Stimulated activated CD8-positive, alpha-beta memory T cell treated with anti-CD3 and anti-CD28 coated beads, Interleukin-2, amount 100 ng/mL, for 1 hour (primary cell): ENCODE measurements at places on chromosomes 6 and 20.

DNA sequence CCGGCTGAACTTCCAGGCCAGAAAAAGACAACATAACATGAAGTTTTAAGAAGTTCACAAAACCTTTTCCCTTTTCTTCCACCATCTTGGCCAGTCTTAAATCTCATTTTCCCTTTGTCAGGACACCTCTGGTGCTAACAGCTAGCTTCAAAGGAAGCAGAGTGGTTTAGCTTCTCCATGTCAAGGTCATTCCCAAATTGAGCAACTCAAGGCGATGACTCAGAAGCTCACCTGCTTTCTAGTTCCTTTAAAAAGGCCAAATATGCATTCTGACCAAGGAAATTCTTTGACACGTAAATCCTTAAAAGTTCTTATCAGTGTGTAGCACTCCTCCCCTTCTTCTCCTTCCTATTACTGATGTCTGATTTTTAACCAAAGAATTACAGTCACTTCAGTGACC is 69.6 kb upstream of the VGLL2 start:
- DNase-seq: no peak

DNA sequence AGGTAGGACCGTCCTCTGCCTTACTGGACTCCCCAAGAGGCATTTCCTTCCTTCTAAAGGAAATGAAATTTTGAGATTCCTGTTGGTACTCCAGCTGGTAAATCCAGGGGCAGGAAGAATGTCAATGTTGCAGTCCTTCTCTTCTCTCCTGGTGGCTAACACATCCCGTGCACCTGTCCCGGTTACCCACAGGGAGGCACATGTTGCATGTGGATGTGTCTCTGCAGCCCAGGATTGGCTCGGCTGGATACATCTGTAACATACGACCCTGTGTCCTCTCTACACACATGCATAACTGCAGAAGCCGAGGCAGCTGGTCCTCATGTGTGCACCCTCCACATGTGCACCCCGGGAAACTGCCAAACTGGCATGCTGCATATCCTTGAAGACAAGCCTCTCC is 1.3 kb upstream of the LRFN2 start:
- no peak for DNase-seq

DNA sequence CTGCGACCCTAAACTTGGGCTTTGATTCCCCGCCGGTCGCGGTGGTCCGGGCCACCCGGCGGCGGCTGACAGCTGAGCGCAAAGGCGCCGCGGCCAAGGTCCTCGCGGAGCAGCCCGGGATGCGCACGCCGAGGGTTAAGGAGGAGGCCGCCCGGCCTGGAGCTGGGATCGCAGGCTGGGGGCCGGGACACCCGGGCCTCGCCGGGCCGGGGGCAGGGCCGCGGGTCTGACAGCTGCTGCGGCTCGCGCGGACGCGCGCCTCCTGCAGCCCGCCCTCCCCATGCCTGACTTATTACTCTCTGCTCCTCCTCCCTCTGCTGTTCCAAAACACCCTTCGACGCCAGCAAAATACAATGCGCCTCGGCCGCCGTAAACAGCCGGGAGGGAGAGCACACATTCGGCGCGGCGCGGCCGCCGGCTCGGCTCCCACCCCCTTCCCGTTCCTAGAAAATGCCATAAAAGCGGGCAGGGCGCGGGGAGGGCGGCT is 746 bp downstream of the BACH2 start:
- no peak for DNase-seq

GRCh38 chr6:170268216-170269129 is 22.4 kb downstream of the DLL1 start:
- DNase-seq: no peak

GRCh38 chr20:58374906-58375758 is 13.9 kb upstream of the VAPB start:
- no peak for DNase-seq

DNA sequence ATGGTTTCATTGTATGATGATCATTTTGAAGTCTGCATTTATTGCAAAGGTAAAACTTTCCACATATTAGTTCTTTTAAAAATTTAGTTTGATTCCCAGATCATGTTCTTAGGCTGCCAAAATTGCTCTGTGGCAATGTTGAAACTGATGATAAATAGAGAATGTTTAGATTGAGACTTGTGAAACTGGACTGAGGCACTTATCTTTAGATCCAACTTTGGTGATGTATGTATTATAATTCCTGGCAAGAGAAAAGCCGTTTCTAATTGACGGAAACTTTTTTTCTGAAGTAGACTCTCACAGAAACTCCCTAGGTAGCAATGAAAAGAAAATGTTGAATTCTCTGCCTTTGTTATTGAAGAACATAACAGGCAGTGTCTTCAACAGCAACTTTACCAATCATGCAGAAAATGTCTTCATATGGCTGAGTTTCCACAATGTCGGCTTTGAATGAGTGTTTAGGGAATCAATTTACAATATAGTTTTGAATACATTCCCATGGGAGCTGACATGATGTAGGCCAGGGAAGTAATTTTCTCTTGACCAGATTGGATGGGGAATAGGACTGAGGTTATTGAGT is 456.2 kb downstream of the CD109 start:
- no peak for DNase-seq

GRCh38 chr6:107658920-107659865 is 164.9 kb downstream of the SCML4 start:
- DNase-seq: no peak

- DNase-seq: no peak
These were observed 538.4 kb downstream of the HACE1 start for GRCh38 chr6:104321301-104321700.

DNA sequence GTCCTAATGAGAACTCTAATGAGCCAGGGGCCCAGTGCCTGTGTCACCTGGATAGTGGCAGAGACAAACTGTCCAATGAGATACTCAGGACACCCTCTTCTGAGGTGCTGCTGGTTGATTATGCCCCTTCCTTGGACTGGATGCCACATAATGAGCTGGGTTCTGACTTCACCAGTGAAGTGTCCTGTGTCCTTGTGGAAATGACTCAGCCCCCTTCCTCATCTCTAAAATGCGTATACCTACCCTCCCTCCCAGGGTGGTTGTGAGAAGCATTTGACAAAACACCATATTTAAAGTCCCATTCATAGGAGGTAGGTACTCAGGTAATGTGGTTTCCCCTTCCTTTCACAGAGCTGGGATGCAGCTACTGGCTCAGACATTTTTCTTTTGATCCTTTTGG is 28.4 kb upstream of the RNF24 start:
- DNase-seq: no peak

DNA sequence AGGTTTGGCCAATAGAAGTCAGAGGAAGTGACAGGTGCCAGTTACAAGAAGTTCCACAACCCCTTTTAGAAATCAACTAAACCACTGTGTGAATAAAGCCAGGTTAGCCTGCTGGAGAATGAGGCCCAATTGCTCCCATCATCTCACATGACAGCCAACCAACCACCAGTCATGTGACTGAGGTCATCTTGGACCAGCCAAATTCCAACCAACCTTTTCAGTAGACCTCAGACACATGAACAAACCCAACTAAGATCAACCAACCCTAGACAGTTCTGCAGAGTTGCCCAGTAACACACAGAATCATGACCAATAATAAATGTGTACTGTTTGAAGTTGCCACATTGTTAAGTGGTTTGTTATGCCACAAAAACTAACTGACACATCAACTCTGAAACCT is 44.6 kb upstream of the GGTLC1 start:
- DNase-seq: no peak

GRCh38 chr6:82246802-82247504 is 591 bp downstream of the IBTK start:
- no peak for DNase-seq

- no peak for DNase-seq
These were observed 11.9 kb upstream of the TGM3 start for GRCh38 chr20:2283706-2284423.

DNA sequence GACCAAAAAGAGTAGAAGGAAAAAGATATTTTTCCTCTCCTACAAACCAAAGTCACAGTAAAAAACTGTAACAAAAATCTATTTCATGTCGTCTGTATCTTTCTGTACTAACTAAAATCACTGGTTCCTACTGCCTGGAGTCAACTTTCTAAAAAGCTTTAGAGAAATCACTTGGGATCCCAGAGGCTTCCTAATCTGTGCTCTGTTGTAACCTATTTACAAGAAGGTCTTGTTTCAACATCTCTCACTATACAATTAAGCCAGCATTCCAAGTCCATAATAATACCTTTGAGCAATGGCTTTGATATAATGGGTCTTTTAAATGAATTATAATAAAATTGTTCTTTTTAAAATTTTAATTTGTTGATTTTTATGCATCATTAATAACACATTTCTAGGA is 20.4 kb downstream of the RAB23 start:
- DNase-seq: no peak

- no peak for DNase-seq
These were observed 1.4 kb downstream of the GLO1 start for GRCh38 chr6:38701551-38701950.

DNA sequence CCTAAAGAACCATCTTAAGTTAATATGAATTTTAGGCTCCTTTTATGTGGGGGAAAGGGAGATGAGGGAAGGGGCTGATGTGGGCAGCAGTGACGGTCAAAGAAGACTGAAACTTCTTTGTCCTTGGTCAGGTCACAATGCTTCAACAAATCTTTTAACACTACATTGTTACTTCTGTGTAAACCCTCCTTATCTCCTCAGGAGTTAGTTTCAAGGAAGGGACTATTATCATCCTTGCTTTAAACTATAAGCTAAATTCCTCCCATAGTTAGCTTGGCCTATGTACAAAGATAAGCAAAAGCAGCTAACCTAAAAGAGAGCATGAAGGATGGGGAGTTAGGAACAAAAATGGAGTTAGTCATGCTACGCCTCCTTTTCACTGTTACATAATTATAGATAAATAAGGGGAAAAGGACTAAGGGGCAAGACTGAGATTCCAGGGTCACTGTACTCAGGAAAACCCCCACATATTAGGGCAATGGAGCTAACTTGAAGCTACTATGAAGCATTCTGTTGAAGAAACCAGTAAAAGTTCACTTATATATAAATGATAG is 172.7 kb upstream of the RUNX2 start:
- DNase-seq: no peak

DNA sequence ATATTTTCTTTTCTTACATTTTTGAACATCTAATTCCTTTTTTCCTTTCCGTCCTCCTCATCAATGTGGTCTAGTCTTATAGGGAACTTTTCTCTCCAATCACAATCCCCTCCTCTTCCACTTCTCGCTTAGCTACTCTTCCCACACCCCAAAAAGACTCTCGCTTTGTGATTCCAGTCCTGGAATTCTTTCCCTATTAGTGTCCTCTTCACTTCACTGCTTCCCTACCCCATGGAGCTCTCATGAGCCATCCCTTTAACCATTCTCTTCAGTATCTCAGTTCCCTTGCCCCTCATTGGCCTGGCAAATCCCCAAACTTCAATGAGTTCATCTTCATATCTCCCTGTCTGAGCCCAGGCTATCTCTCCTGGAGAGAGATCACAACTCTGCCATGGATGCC is 55.3 kb upstream of the CEP85L start:
- DNase-seq: no peak

DNA sequence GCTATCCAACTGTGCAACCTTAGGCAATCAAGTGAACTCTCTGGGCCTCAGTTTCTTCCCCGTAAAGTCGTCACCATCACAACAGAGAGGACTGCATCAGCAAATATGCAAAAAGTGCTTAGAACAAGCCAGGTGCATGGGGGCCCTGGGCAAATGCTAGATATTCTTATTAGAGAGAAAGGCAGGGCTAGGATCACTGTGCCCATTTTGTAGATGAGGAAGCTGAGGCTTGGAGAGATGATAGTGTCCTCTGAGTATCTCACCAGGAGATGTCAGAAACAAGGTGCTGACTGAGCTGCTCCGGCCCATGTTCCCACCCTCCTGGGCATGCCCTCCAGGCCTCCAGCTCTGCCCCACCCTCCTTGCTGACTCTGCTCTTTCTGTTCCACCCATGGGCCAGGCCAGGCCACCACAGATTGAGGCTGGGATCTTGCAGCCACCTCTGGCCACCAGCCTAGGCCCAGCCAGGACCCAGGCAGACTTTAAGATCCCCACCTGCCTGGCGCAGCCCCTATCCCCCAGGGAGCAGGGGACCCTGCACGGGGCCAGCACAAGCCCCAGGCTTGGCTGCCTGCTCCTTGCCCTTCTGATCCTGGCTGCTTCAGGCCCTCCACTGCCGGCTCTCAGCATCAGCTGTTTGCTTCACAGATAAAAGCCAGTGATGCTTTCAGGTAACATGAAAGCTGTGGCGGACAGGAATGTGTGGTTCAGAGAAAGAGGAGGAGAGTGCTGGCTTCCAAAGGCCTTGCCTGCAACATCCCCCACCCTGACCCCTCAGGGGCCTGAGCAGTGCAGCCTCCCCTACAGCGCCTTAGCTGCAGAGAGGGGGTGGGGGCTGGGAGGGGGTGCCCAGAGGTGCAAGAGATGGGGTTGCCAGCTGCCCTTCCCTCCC is 47.6 kb downstream of the GRM4 start:
- DNase-seq: no peak

- DNase-seq: no peak
These were observed 41.3 kb downstream of the SESN1 start for GRCh38 chr6:109053336-109053735.

DNA sequence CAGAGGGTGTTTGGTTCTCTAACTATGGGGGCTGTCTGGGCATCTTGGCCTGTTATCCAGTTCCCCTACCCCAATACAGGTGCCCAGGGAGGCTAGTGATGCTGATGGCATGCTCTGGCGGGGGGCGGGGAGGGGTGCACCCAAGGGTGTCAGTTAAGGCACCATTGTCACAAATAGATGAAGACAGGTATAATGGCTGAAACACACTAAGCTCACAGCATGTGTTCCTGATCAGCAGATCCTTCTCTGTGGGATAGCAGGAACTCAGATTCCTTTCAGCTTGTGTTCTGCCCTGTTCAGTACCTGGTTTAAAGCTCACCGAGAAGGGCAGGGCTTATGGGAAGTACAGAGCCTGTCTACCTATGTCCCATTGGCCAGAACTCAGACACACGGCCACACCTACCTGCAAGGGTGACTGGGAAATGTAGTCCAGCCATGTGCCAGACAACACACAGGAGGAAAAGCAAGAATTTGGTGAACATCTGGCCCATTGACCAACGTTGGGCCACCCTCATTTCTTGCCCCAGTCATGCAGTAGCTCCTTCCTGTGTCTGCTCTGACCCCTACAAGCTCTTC is 3.4 kb upstream of the RSPO4 start:
- DNase-seq: no peak
